ENCODE measurements at places on chromosomes 4 and X.

- DNase-seq, result no peak
Measured at GRCh38 chrX:129872524-129872923, 28.8 kb upstream of the ZDHHC9 start.

GRCh38 chrX:21675931-21676330 is 17.8 kb upstream of the KLHL34 start:
- no peak for DNase-seq

- DNase-seq, result no peak
Measured at GRCh38 chrX:124230655-124231450, 101.6 kb upstream of the TEX13D start.

- no peak for DNase-seq
Measured at GRCh38 chr4:157992038-157992705, 180.7 kb downstream of the GASK1B start.

GRCh38 chr4:107854356-107855022 is 29.8 kb downstream of the SGMS2 start:
- peak; percentile 44 for DNase-seq

DNA sequence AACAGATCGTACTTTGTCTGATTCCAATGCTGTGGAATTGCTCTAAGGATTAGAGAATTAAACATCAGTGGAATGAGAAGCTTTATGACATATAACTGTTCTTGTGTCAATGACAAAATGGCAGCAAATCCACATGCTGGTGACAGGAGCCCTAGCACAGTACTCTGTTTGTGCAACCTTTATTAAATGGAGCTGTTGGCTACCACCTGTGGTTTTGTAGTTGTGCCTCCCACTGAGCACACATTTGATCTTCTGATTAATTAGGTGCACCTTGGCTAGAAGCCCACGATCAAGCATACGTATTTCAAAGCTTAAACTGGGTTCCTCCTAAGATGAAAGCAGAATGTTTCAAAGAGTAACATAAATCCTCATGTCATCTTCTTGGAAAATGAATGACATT is 394.0 kb upstream of the IGFBP7 start:
- DNase-seq, result no peak

GRCh38 chr4:53974561-53974960 is 89.8 kb downstream of the CHIC2 start:
- no peak for DNase-seq

GRCh38 chrX:41556958-41557357 is 109.8 kb downstream of the NYX start:
- no peak for DNase-seq
